NCI-H526 (cell line): ENCODE measurements at places on chromosomes 12 and 14.
A peak's percentile ranks its signal among the peaks of the same experiment; 100 is the strongest.

GRCh38 chr14:102620413-102620812 lies 28.0 kb downstream of the RCOR1 start:
- no peak for DNase-seq

DNA sequence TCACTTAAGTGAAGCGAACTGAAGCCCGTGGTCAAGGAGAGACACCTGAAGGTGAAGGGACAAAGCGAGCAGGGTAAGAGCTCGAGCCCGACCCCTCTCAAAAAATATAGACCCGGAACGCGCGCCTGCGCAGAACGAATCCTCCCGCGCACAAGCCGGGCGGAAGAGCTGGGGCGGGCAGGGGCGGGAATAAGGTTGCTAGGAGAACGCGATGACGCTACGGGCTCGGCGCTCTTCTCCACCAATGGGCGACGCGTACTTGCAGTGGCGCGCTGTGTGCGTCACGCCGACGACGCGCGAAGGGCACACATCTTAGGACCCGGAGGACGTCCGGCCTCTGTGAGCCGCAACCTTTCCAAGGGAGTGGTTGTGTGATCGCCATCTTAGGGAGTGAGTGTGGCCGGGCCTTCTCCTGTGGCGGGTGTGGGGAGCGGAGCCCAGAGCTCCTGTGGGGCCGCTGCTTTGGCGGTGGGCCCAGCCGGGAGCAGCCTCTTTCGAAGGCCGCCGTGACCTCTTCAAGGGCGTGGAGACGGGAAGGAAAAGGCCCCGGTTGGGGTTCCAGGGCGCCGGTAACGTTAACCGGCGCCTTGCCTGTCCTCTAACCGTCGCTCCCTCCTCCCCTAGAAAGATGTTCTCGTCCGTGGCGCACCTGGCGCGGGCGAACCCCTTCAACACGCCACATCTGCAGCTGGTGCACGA lies at the start of gene SLC25A3:
Gene SLC25A3, plus strand, starts transcription at position 336 of the 699 bp plus-strand sequence. Its CDS starts 293 bp downstream, at position 629.
- DNase-seq, result peak; percentile 92

- DNase-seq, result no peak
These were observed 6.0 kb downstream of the B4GALNT1 start for GRCh38 chr12:57626921-57627445.

GRCh38 chr14:71142375-71143038 lies 235.2 kb downstream of the PCNX1 start:
- DNase-seq, result no peak

- DNase-seq, result no peak
These were observed 43.1 kb downstream of the ALDH1L2 start for GRCh38 chr12:105041186-105041585.

- no peak for DNase-seq
These were observed 884.9 kb upstream of the MGAT4C start for GRCh38 chr12:87141091-87141490.

- DNase-seq, result no peak
These were observed 41.6 kb upstream of the TRHDE start for GRCh38 chr12:72230589-72230988.

DNA sequence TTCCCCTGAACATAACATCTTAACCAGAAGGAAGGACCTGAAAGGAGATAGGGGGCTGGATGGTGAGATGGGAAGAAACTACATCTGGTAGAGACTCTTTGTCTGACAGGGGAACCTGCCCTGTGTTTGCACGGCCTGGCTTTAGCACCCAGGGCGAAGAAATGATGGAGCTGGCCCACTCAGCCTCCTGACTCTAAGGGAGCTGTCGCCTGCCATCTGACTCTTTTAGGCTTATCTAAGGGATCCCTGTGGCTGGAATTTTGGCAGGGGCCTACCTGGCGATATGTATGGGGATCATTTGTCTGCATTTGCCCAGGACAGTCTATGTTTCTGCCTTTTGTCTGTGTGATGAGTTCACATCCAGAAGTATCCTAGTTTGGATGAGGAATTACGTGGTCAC lies 15.6 kb upstream of the CACNA2D4 start:
- DNase-seq, result no peak

DNA sequence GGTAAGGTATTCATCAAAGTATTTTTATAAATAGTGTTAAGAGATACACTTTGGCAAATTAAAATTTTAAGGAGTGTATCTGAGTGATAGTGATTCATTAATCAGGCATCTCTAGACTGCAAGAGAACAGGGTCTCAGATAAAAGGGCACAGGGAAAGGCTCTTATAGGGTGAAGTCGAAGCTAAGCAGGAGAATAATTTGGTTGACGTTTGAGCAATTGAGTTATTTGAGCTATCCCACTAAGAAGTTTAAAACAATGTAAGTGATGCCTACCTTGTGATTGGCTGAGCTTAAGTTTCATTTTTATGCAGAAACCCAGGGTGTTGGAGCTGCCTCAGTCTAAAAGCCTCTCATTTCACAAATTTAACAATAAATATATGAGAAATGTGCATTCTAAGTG lies 125.3 kb downstream of the SLC6A15 start:
- no peak for DNase-seq

DNA sequence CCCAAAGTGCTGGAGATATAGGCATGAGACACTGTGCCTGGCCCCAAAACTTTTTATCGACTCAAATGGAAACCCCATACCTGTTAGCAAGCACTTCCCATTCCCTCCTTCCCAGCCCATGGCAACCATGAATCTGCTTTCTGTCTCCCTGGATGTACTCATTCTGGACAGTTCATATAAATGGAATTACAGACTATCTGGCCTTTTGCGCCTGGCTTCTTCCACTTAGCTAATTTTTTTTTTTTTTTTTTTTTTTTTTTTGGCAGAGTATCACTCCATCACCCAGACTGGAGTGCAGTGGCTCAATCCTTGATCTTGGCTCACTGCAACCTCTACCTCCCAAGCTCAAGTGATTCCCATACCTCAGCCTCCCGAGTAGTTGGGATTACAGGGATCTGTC lies 134.5 kb upstream of the MED13L start:
- DNase-seq, result no peak

GRCh38 chr14:51398898-51399297 lies 158.9 kb downstream of the TMX1 start:
- no peak for DNase-seq

DNA sequence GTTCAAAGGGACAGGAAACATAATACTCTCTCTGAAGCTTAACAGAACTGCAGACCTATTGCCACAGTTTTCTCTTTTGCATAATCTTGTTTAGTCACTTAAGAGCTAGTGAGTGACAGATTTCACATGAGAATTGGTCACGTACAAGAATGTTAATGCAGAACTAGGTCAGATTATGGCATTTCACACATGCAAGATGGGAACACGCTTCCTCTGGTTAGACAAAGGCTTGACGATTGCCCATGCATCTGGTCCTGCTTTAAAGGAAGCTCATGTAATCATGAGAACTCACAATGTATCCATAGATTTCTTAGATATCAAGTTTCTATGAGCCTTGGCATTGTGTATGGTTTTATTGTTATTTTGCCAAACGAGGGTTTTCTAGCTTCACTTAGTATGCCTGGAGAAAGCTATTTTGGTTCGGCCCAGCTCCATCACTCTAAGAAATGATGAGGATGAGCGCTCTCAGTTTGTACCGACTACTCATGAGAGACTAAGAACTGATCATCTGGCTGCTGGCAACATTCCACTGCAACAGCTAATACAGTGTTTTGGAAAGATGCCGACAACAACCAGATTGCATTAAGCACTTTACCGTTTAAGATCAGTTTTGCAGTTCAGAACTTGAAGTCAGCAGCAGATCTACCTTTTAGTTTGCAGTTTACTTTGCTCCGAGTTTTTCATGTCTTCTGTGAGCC lies 380.0 kb downstream of the DIO2 start:
- no peak for DNase-seq

GRCh38 chr14:100881211-100882025 lies 22.1 kb downstream of the RTL1 start:
- no peak for DNase-seq

GRCh38 chr14:80491131-80491530 lies 279.8 kb upstream of the DIO2 start:
- DNase-seq, result no peak

DNA sequence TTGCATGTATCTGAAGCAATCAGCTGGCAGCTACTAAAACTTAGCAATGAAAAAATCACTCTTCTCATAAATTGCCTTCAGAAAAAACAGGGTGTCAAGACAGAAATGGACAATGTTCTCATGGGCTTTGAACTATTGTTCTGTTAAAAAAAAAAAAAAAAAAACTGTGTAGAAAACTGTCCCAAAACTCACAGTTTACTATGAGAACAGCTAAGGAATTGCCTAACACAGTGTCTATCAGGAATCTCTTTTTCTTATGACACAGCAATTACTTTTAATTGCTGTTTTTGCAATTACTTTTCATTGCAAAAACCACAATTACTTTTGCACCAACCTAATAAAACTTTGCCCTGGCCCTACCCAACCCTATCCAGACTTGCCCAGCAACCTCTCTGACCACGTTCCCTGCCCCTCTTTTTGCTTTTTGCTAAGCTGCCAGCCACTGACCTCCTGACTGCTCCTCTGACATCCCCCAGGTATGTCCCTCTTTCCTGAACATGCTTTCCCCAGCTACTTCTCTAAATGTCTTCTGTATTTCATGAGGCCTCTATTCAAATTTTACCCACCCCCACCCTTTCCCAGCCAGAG lies 68.0 kb upstream of the SLCO1C1 start:
- no peak for DNase-seq

DNA sequence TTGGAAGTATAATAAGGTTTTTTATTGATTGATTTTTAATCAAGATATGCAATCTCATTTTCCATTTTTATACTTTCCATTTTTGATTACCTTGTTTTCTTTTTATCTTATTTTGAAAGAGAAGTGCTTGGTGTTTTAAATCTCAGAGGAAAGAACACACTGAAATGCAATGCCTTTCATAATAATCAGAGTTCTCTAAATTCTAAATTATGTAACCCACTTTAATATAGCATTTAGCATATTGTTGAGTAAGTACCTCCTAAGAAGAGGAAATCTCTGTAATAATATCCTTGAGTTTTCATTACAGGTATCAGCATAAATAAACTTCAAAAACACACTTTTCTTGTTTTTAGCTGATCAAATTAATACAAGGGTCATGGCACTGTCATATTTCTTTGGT lies 96.9 kb downstream of the GTF2A1 start:
- no peak for DNase-seq

DNA sequence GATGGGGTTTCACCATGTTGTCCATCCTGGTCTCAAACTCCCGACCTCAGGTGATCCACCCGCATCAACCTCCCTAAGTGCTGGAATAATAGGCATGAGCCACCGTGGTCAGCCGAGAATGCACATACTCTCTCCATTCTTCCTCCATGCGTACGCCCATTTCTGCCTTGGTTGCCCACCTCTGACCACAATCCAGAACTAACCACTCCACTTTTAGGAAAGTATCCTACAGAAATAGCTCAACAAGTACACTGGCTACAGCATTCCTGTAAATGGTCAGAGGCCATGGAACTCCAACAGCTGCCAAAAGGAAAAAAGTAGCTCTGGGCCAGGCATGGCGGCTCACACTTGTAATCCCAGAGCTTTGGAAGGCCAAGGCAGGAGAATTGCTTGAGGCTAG lies 60.7 kb downstream of the IRF2BPL start:
- DNase-seq, result no peak

DNA sequence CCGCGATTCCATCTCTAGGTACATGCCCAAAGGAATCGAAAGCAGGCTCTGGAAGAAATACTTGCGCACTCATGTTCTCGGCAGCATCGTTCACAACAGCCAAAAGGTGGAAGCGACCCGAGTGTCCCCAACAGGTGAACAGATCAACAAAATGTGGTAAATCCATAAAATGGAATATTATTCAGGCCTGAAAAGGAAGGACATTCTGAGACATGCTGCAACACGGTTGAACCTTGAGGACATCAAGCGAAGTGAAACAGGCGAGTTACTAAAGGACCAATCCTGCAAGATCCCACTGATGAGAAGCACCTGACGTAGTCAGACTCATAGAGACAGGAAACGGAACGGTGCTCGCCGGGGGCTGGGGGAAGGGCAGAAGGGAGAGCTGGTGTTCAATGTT lies 17.5 kb upstream of the DIO3 start:
- DNase-seq, result no peak

DNA sequence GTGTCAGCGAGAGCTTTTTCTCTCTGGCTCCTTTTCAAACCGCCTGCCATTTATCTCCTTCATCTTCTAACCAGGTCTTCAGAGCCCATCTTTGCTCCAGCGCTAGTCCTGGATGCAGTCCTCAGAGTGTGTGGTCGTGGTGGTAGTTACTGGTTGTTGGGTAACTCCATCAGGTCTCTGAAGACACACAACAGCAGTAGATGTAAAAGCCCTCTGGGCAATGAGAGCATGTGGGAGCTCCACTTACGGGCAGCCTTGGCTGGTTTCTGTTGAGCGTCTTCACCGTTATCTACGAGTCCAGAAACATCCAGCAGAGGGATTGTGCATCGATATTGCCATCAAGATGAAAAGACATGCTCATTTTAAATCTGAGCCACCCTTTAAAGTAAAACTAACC lies 61.2 kb downstream of the FBXL14 start:
- DNase-seq, result peak; percentile 66

- no peak for DNase-seq
These were observed 182.9 kb upstream of the FAR2 start for GRCh38 chr12:28966046-28966780.

- peak; percentile 28 for DNase-seq
These were observed 48.1 kb upstream of the BCL11B start for GRCh38 chr14:99320105-99320572.

DNA sequence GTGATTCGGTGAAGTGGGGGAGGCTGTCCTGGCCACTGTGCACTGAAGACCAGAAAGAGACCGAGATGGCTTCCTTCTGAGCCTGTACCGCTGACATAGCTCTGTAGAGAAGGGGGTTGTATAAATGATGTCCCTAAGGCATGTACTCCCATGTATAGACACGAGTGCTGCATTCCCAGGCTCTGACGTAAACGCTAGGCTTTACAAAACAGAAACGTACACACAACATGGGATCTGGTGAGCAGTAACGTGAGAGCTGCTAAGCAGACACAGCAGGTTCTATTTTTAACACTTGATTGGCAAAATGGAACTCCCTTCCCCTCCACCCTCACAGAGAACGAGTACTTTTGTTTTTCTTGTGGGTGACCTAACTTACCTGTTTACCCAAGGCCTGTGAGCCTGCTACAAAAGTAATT lies 35.9 kb downstream of the ACADS start:
- no peak for DNase-seq

DNA sequence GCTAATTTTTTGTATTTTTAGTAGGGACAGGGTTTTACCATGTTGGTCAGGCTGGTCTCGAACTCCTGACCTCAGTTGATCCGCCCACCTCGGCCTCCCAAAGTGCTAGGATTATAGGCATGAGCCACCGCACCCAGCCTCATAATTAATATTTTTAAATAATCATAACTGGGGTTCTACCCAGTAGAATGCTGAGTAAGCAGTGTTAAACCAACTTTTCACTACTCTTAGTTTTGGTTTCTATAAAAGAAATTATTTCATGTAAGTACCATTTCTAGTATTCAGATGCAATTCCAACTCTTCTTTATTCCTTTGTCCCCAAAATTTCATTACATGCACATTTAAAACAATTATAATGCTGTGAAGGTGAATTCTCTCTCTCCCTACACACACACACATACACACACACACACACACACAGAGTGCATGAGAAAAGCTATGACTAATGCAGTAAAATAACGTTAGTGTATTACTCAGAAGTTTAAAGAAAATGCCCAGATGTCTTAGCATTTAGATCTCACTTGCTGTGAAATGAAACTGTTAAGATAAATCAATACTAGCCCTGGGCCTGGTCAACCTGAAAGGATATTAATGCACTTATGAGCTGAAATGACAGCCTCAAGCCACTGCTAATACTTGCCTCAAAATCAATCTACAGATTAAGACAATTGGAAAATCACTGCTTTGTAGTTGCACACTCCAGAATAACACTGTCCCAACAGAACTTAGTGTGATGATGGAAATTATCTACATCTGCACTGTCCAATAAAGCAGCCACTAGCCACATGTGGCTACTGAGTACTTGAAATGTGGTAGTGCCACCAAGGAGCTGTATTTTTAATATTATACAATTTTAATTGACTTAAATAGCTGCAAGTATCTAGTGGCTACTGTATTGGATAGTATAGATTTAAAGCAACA lies 36.0 kb downstream of the PTPN21 start:
- no peak for DNase-seq
